ENCODE measurements at places on chromosomes 12 and 14. TPM values are rescaled to one million over a fixed set of nuclear protein-coding genes. Genes with fewer than 3 reads are reported as not detected.

DNA sequence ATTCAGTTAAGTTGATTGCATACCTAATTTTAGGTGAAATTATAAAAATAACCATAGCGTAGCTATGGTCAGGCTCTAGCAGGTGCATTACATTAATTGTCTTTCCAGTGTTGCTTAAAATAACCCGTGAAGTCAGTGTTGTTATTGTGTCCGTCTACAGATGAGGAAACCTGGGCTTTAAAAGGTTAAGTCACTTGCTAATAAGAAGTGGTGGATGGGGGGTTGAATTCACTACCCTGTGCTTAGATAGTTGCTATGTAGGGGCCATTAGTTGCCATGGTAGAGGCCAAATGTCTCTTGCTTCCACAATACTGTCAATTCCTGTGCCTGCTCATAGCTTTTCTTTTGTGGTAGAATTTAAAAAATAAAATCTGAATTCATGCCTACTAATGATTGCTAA lies 174.8 kb downstream of the PELI2 start:
- DNase-seq, result no peak

GRCh38 chr12:42090899-42091298 lies 53.8 kb downstream of the GXYLT1 start:
- DNase-seq, result peak; percentile 74

- peak; percentile 87 for DNase-seq
These were observed 18.0 kb upstream of the APPL2 start for GRCh38 chr12:105253866-105254513.

DNA sequence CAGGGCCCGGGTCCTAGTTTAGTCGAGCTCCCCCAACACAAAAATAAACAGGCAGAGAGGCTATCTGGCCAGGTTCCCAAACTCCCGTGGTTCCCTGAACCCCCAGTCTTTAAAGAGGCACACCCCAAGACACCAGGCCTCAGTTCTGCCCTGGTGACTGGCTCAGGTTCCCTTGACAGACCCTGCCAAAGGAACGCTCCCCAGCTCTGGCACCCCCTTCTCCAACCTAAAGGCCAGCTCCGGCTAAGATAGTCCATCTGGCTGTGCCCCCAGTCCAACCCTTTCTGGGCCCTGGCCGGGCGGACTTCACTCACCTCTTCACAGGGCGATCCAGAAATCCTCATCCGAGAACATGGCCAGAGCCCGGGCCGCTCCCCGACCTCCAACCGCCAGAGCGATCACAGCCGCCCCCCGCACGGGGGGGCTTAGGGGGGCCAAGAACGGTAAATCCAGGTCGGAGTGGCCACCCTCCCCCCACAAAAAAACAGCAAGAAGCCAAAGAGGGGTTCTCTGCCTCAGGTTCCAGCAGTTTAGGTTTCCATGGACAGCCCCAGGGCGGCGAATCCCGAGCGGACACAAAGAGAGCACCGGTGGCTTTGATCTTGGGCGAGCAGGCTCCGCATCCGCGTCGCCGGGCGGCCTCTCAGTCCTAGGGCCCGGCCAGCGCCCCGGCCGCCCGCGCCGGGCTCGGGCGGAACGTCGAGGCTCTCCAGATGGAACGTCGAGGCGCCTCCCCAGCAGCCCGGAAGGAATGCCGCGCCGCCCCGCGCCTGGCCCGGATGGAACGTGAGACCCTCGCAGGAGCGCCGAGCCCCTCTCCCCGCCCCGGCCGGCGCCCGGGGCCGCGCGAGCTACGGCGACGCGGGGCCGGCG lies 1.1 kb downstream of the KMT2D start:
- peak; percentile 73 for DNase-seq

DNA sequence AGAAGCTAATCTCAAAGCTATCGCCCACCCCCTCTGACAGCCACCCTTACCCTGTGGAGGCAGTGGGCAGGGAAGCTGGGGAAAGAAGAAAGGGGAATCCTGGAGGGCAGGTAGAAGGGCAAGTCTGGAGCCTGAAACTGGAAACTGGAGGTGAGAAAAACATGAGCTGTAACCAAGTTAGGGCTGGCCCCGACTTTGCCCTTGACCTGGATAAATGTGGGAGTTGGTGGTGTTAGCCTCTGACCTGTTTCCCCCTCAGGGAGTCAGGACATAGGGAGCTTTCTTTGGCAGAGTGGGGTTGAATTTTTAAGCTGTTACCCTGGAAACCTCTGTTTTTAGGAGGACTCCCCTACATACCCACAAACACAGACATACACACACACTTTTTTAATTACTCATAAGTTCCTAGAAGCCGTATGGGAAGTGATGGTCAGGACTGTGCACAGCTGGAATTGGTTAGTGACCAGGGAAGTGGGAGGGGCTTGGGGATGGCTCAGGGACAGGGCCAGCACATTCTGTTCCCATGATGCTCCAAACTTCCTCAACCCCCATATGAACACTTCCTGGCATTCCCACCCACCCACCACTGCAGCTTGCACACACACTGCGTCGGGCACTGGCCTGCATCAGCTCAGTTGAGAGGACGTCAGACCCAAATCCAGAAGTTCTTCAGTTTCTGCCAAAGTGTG lies 5.0 kb upstream of the MMP19 start:
- DNase-seq, result peak; percentile 99

DNA sequence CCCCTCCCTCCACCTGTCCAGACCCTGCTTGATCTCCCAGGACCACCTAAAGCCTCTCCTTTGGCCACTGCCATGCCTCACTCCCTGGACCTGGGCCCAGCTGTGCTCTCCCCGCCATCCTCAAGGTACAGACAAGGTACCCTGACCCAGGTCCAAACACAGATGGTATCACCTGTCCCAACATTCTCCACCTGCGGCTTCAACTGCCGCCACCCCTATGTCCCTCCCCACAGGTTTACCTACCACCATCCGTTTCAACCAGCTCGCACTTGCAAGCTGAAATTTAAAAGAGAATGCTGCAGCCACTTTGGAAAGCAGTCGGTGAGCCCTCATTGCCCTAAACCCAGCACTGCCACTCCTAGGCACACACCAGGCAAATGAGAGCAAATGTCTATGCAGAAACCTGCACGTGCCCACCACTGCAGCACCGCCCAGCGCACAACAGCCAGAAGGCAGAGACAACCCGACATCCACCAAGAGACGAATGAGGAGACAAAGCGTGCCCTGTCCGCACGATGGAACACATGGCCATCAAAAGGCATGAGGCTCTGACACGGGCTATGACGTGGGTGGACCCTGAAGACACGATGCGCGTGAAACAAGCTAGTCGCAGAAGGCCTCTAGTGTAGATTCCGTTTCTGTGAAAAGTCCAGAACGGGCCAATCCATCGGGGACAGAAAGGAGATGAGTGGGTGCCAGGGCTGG lies 71.0 kb downstream of the RFLNA start:
- no peak for DNase-seq

GRCh38 chr12:109188108-109188712 lies 71.8 kb downstream of the ACACB start:
- DNase-seq, result no peak

DNA sequence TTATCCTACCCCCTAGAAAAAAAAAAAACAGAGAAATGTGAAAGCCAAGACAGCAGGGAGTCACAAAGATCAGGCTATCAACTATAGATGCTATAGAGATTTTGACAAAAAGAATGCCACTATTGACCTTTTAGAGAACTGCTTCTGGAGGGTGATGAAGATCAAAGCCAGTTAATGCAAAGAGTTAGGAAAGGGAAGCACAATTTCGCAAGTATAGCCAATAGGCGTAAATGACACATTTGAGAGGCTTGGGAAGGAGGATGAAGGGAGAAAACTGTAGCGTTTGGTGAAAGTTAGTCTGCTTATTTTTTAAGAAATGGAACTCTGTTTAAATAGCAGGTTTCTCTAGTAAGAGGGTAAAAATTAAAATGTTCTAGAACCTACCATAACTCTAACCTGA lies 190.7 kb downstream of the DUSP6 start:
- no peak for DNase-seq

GRCh38 chr14:23365732-23366425 lies 907 bp upstream of the EFS start:
- DNase-seq, result peak; percentile 64

DNA sequence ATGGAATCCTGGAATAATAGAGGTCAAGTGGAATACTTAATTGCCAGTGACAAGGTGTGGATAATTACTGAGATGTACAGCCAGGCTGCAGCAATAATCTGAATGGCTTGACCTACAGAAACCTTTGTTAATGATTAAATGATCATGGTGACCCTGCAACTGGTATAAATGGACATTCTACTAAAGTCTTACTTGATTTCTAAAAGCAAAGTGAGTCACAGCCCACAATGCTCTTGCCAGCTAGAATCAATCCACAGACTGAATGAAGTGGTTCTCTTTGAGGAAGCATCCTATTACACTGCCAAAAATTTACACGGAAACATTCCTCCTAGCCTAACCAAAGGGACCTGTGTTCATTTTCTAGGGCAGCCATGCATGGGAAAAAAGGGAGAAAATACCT lies 518.5 kb downstream of the SOX5 start:
- no peak for DNase-seq

GRCh38 chr14:32201816-32202490 lies at the start of gene RNU6-7:
Gene RNU6-7 (plus strand): TSS chr14:32202045.
- peak; percentile 27 for DNase-seq

GRCh38 chr14:77760381-77761204 lies at the start of gene SNW1:
Gene SNW1 (minus strand): TSS chr14:77761156. CDS start chr14:77761127, 29 bp downstream.
- DNase-seq, result peak; percentile 98

DNA sequence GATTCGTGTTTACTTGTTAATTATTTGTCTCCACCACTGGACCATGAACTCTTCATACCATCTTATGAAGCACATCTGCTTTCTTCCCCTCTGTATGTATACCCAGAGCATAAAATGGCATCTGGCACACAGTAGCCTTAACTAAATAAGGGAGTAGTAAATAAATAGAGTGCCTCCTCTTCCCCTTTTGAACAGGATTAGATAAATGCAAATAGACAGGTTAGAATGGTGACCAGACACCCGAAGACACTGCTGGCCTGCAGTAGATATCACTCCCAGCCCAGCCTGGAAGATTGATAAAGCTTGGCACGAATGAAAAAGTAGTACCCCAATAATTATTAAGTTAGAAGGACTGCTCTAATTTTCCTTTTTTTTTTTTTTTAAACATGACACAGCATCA lies 6.9 kb downstream of the GALNT4 start:
- no peak for DNase-seq

- DNase-seq, result no peak
These were observed 9.6 kb upstream of the OTUB2 start for GRCh38 chr14:94016446-94016976.

- DNase-seq, result peak; percentile 4
These were observed 326.0 kb downstream of the PRKD1 start for GRCh38 chr14:29601616-29602015.

- no peak for DNase-seq
These were observed 590 bp downstream of the DDIT3 start for GRCh38 chr12:57519796-57520052.

DNA sequence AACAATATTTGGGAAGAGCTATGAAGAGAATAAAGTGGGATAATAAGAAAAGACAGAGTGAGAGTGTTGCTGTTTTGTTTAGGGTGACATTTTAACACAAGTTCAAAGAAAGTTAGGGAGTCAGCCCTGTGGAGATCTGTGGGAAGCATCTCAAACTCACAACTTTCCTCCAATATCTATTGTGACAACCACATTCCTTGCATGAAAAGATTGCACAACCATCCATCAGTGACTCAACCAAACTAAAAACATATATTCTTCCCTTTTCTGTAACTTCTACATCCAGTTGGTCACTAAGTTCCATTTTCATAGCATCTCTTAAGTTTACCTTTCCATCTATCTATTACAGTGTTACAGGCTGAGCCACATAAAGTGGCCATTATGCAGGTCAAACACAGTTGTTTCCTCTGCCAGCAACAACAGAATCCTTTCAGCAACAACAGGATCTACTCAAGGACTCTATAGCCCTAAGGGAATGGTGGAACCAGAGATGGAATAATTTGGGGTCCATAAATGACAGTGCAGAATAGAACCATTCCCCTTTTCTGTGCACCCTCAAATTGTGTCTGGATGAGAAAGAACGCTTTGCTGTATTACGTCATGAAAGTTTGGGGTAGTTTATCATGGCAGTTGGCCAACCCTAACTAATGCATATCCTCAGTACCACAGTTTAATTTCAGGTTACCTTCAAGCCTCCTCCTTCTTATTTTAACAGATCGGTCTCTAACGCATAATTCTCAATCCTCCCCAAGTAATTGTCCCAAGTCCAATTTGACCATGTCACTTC lies 118.8 kb downstream of the ST8SIA1 start:
- DNase-seq, result peak; percentile 44

- no peak for DNase-seq
These were observed 1441.9 kb upstream of the FLRT2 start for GRCh38 chr14:84087986-84088531.

GRCh38 chr14:21203470-21204166 lies 47.8 kb upstream of the OR5AU1 start:
- DNase-seq, result no peak

GRCh38 chr12:104025771-104026170 lies 24.2 kb downstream of the GLT8D2 start:
- DNase-seq, result peak; percentile 4

DNA sequence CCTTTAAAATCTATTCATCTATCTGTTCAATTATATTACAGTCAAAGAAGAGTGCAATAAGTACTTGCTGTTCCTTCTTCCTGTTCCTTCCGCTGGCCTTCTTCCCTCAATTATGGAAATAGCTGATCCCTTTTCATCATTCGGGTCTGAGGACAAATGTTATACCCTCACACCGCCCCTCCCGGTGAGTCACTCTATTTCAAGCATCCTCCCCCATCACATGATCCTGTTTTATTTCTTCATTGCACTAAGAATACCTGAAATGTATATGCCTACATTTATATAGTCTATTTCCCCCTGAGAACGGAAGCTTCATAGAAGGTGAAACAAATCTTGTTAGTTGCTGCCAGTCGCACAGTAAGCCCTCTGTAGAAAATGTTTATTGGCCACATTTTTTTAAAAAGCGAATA lies 2.5 kb downstream of the SLC38A1 start:
- DNase-seq, result peak; percentile 46

DNA sequence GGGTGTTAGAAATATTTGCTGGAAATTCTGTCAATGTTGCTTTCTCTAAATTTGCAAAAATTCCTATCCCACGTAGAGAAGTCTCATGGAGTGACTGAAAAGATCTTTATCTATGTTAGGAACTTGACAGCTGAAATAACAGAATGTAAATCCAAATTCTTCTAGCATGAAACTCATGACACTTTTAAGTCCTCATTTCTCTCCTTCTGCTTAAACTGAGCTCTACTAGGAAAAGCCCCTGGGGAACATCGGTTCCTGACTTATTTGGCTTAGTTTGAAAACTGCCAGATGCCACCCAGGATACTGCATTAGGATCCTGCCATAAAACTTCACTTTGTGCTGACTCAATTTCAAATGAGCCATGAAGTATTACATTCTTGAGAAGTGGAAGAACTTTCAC lies 426.0 kb downstream of the GALC start:
- peak; percentile 3 for DNase-seq

GRCh38 chr14:47785058-47785457 lies 109.7 kb upstream of the MDGA2 start:
- DNase-seq, result no peak

RGS6 gene
- not detected for polyA plus RNA-seq

JAG2 gene
- polyA plus RNA-seq, result 0.25 TPM

NOVA1 gene
- 0.98 TPM for polyA plus RNA-seq

CLEC14A gene
- polyA plus RNA-seq, result 0.10 TPM

FLVCR2 gene
- polyA plus RNA-seq, result not detected

CACNB3 gene
- 22.6 TPM for polyA plus RNA-seq

SCN8A gene
- polyA plus RNA-seq, result 6.7 TPM

SMCO2 gene
- 0.18 TPM for polyA plus RNA-seq

BTG1 gene
- polyA plus RNA-seq, result 58.9 TPM

GAS2L3 gene
- polyA plus RNA-seq, result 6.1 TPM

DDIT3 gene
- 42.5 TPM for polyA plus RNA-seq

CEP170B gene
- polyA plus RNA-seq, result 2.7 TPM

MMAB gene
- 26.8 TPM for polyA plus RNA-seq

SHMT2 gene
- 184 TPM for polyA plus RNA-seq

ELK3 gene
- polyA plus RNA-seq, result 48.9 TPM

EIF2S3B gene
- polyA plus RNA-seq, result 0.39 TPM
